ENCODE measurements at places on chromosomes 1 and 21.

GRCh38 chr1:231694075-231694431, 67.5 kb downstream of the DISC1 start:
- DNase-seq: no peak

DNA sequence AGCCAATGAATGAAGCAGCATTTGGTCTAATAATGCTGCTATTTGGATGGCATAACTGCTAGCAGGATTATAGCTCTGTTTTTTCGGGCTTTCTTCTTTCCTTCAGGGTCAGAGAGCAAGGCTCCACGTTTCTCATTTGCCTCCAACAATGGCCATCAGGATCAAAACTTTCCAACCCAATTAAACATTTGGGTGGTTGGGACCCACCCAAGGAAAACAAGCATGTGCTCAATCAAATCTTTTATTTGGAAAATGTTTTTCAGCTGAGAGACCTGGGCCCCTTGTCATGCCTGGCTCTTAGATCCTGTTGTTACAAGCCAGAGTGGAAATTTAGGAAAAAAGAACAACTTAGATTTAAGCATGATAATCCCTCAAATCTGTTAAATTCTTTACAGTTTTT, 373.1 kb upstream of the USP24 start:
- no peak for DNase-seq

DNA sequence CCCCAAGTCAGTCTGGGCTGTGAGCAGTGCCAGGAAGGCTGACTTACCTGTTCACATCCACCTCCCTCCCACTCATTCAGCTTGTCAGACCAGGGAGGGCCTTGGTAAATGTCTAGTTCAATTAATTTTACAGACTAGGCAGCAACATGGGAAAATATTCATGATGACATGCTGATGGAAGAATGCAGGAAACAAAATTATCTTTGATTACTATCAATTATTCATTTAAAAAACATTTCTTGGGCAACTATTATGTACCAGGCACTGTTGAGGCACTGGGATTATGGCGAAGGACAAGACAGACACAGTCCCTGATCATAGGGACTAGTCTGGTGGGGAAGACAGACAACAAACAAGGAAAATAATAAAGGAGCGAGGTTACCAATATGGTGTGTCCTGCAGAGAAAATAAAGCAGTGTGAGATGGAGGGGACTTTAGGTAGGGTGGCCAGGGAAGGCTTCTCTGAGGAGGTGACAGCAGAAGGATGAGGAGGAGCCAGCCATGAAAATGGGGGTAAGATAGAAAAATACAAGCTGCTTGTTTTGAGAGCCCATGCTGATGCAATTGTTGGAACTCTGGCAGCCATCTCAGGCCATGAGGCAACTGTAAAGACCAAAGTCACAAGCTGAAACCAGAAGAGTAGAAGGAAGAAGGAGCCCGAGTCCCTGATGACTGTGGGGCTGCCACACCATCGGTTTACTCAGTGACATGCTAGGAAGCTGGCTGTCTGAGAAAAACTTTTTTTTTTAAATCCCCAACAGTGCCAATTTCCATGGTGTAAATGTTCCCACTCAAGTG, 14.0 kb downstream of the TRIM62 start:
- no peak for DNase-seq

- DNase-seq: no peak
These were observed 504.7 kb downstream of the NUF2 start for GRCh38 chr1:163826500-163826899.

Measured in activated T-helper 1 cell treated with anti-CD3 and anti-CD28 coated beads, Interleukin-2, amount 50 U/mL, for 16 hours (primary cell).